ENCODE measurements at places on chromosomes 11 and 22.

DNA sequence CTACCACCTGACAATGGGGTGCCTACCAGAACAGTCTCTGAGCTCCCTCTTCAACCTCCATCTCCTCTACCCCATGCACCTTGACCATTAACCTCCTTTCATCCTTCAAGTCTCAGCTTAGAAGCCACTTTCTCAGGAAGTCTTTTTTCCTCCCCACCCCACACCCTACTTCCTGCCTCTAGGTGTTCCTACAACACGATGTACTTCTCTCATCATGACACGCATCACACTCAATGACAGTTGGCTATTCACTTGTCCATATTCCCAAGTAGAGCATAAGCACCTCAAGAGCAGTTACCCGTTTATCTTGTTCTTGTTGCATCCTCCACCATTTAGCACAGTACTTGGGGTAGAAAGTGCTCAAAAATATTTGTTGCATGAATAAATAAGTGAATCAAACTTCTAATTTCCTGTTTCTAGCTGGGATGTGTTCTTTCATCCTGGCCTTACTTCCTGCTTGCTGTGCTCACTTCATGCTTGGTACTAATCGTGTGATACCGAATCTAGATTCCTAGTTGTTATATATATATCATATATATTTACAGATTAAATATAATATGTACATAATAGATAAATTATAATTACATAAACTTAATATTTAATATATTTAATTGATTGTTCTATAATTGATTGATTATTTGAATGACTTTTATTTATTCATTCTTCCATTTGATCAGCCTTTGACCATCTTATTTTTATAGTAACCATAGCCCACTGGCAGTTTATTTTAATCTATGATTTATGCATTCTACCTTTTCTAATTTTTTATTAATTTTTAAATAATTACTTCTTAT, 177.5 kb upstream of the TMEM45B start:
- H3K27ac ChIP-seq, result no peak overlapping the region
- DNase-seq, result no peak
- H3K4me3 ChIP-seq, result no peak overlapping the region
- no peaks in the 10 kb centered on the region for H3K4me1 ChIP-seq
- no peaks in the 10 kb centered on the region for H3K27me3 ChIP-seq

DNA sequence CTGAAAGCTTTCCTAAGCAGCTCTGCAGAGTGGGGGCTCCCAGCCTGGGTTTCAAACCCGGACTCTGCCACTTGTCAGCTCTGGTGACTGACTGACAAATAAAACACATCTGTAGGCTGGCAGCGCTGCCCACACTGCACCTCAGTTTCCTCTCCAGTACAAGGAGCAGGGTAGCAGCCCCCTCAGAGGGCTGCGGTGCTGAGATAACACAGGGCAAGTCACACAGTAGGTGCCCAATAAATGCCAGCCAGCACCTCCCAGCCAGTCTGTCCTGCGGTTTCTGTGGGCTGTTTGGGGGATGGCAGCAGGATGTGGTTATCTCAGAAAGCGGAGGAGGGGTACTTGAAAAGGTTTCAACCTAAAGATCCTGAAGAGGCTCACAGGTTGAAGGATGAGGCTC, 1.5 kb downstream of the SYT12 start:
- H3K4me1 ChIP-seq, result no peaks in the 10 kb centered on the region
- H3K4me3 ChIP-seq, result no peak overlapping the region

GRCh38 chr22:41672780-41673509, 15.7 kb downstream of the SNU13 start:
- no peak overlapping the region for H3K27ac ChIP-seq
- H3K36me3 ChIP-seq, result peaks cover 5% of the 10 kb centered on the region
- no peak for DNase-seq
- H3K4me1 ChIP-seq, result no peaks in the 10 kb centered on the region

- no peak overlapping the region for H3K27ac ChIP-seq
- DNase-seq, result no peak
- H3K4me3 ChIP-seq, result no peak overlapping the region
- no peaks in the 10 kb centered on the region for H3K36me3 ChIP-seq
- peaks cover 2% of the 10 kb centered on the region for H3K4me1 ChIP-seq
Observed at GRCh38 chr11:6660712-6661111, 5.1 kb upstream of the DCHS1 start.

DNA sequence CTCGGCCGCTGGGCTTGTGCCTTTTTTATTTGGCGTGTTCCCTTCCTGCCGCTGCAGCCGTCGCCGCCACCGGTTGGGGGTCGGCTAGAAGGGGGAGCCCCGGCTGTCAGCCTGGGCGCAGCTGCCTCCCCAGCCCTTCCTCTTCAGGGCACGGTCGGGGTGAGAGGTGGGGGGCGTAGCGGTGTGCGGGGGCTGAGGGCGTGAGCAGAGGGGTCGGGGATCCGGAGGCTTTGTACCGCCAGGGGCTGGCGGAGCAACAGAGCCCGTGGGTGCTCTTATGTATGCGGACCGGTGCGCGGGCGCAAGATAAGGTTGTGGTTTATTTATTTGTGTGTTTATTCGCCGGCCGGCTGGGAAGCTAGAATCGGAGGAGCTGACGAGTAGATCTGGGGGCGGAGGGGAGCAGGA, 477 bp downstream of the ZBTB16 start:
- H3K4me3 ChIP-seq, result peak overlapping the region; percentile 84
- DNase-seq, result peak; percentile 80
- peak overlapping the region; percentile 92 for H3K27ac ChIP-seq
- H3K4me1 ChIP-seq, result no peaks in the 10 kb centered on the region
- peaks cover 5% of the 10 kb centered on the region for H3K36me3 ChIP-seq

- H3K27ac ChIP-seq, result no peak overlapping the region
- no peaks in the 10 kb centered on the region for H3K4me1 ChIP-seq
- no peak for DNase-seq
Observed at GRCh38 chr22:41862160-41862529, 29.2 kb downstream of the SREBF2 start.

DNA sequence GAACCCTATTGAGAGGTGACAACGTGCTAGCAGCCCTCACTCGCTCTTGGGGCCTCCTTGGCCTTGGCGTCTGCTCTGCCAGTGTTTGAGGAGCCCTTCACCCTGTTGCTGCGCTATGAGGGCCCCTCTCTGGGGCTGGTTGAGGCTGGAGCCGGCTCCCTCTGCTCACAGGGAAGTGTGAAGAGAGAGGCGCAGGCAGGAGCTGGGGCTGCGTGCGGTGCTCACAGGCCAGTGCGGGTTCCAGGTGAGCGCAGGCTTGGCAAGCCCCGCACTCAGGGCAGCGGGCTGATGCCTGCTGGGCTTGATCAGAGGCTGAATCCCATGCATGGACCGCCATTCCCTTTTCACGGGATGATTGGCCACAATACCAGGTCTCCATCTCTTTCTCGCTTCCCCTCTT, 90.7 kb downstream of the DLG2 start:
- no peaks in the 10 kb centered on the region for H3K36me3 ChIP-seq
- no peak for DNase-seq
- no peaks in the 10 kb centered on the region for H3K27me3 ChIP-seq
- H3K4me1 ChIP-seq, result no peaks in the 10 kb centered on the region

GRCh38 chr22:35192129-35192918, 65.0 kb upstream of the HMGXB4 start:
- no peak for DNase-seq
- H3K4me1 ChIP-seq, result no peaks in the 10 kb centered on the region
- no peak overlapping the region for H3K4me3 ChIP-seq
- H3K36me3 ChIP-seq, result no peaks in the 10 kb centered on the region
- no peak overlapping the region for H3K27ac ChIP-seq

DNA sequence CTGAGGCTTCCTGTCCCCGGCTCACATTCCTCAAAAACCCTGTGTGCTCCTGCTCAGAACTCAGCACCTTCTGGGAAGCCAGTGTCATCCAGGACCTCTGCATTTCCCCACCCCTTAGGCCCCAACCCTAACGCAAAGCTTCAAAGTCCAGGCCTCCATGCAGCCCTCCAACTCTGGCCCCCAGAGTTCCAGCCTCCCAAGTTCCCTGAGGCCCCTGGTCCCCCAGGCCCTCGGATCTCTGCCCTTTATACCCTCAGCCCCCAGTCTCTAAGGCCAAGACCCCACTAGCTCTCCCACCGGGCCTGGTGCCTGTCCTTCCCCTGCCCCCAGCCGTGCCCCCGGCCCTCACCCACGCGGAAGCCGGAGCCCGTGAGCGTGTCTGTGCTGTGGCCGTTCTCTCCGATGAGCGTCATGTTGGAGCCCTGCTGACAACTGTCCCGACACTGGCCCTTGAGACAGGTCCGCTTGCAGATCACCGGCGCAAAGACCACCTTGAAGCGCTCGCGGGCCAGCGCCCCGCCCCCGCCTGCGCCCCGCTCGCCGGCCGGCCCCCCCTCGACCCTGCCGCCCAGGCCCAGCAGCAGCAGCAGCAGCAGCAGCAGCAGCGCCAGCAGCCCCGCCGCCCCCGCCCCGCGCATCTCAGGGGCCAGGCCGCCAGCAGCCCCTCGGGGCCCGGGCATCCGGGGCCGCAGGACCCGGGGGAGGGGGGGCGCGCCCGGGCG, 718 bp downstream of the LTBP3 start:
- no peaks in the 10 kb centered on the region for H3K4me1 ChIP-seq
- H3K27ac ChIP-seq, result peak overlapping the region; percentile 12
- no peaks in the 10 kb centered on the region for H3K27me3 ChIP-seq
- no peak for DNase-seq

GRCh38 chr11:2525941-2526807, 81.4 kb downstream of the KCNQ1 start:
- no peak overlapping the region for H3K27ac ChIP-seq
- H3K27me3 ChIP-seq, result no peaks in the 10 kb centered on the region
- H3K4me3 ChIP-seq, result no peak overlapping the region
- no peaks in the 10 kb centered on the region for H3K4me1 ChIP-seq
- no peaks in the 10 kb centered on the region for H3K36me3 ChIP-seq

- H3K4me1 ChIP-seq, result no peaks in the 10 kb centered on the region
- no peak for DNase-seq
- no peak overlapping the region for H3K4me3 ChIP-seq
- no peaks in the 10 kb centered on the region for H3K27me3 ChIP-seq
- no peaks in the 10 kb centered on the region for H3K36me3 ChIP-seq
Observed at GRCh38 chr11:120694726-120695125, 183.2 kb downstream of the GRIK4 start.

- H3K36me3 ChIP-seq, result no peaks in the 10 kb centered on the region
- H3K27ac ChIP-seq, result no peak overlapping the region
- no peak for DNase-seq
Observed at GRCh38 chr11:31387379-31387778, 17.7 kb downstream of the DNAJC24 start.

GRCh38 chr11:82756765-82757639, 23.3 kb upstream of the FAM181B start:
- H3K36me3 ChIP-seq, result no peaks in the 10 kb centered on the region
- H3K4me3 ChIP-seq, result no peak overlapping the region
- no peak overlapping the region for H3K27ac ChIP-seq
- DNase-seq, result no peak

GRCh38 chr11:73217131-73217809, 811 bp upstream of the P2RY2 start:
- H3K4me1 ChIP-seq, result no peaks in the 10 kb centered on the region
- no peak overlapping the region for H3K27ac ChIP-seq
- H3K27me3 ChIP-seq, result no peaks in the 10 kb centered on the region

- H3K27me3 ChIP-seq, result no peaks in the 10 kb centered on the region
- H3K4me1 ChIP-seq, result no peaks in the 10 kb centered on the region
- no peaks in the 10 kb centered on the region for H3K36me3 ChIP-seq
- no peak for DNase-seq
Observed at GRCh38 chr11:93536101-93536861, 6.9 kb downstream of the SMCO4 start.

- no peaks in the 10 kb centered on the region for H3K36me3 ChIP-seq
- DNase-seq, result no peak
- H3K27me3 ChIP-seq, result no peaks in the 10 kb centered on the region
- no peak overlapping the region for H3K4me3 ChIP-seq
- no peaks in the 10 kb centered on the region for H3K4me1 ChIP-seq
- no peak overlapping the region for H3K27ac ChIP-seq
Observed at GRCh38 chr11:11291041-11292015, 61.7 kb downstream of the CSNK2A3 start.

GRCh38 chr11:29018631-29019030, 910.4 kb downstream of the METTL15 start:
- H3K27me3 ChIP-seq, result no peaks in the 10 kb centered on the region
- no peaks in the 10 kb centered on the region for H3K36me3 ChIP-seq
- H3K4me3 ChIP-seq, result no peak overlapping the region
- H3K4me1 ChIP-seq, result no peaks in the 10 kb centered on the region
- H3K27ac ChIP-seq, result no peak overlapping the region
- no peak for DNase-seq

GRCh38 chr11:57761301-57762234, at the start of gene CTNND1:
Gene CTNND1, plus strand, starts transcription at chr11:57761802. Its CDS starts 29,677 bp downstream, at chr11:57791479.
- peaks cover 13% of the 10 kb centered on the region for H3K4me1 ChIP-seq
- peak; percentile 83 for DNase-seq
- H3K27me3 ChIP-seq, result no peaks in the 10 kb centered on the region
- no peaks in the 10 kb centered on the region for H3K36me3 ChIP-seq
- peak within 1 kb of the TSS; percentile 93 for H3K4me3 ChIP-seq

GRCh38 chr22:38879108-38879729, 7.2 kb upstream of the CBX6 start:
- H3K27ac ChIP-seq, result no peak overlapping the region
- DNase-seq, result no peak
- H3K4me1 ChIP-seq, result peaks cover 4% of the 10 kb centered on the region
- H3K4me3 ChIP-seq, result no peak overlapping the region
- no peaks in the 10 kb centered on the region for H3K36me3 ChIP-seq

GRCh38 chr11:19753451-19754106, 40.9 kb downstream of the NAV2 start:
- no peak for DNase-seq
- no peaks in the 10 kb centered on the region for H3K27me3 ChIP-seq

All from aorta (tissue), 5 donors.